ENCODE measurements at places on chromosomes 16 and 17.

DNA sequence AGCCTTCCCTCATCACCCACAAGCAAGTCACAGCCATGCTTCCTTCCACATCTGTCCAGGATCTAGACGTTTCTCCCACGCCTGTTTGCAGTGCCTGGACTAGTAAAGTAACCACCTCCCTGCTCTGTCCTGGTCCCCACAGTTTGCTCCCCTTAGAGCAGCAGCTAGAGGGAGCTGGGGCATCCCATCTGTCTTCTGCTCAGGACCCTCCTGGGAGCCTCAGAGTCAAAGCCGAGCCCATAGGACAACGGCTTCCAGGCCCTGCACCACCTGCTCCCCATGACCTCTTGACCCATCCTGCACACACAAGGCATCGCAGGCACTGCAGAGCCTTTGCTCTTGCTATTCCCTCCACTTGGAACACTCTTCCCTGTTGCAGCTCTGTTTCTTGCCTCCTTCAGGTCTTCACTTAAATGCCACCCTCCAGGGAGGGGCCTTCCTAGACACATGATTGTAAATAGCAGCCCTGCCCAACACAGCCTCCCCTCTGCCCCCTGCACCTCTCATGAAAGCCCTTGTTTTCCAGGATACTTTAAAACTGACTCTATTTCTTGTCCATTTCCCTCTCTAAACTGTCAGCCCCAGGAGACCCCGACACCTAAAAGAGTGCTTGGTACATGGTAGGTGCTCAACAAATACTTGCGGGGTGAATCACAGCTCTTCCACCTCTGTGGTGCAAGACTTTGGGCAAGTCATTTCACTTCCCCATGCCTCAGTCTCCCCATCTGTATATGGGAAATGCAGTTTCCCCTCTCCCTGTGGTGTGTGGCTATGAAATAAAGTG lies 3.1 kb downstream of the NATD1 start:
- H3K27me3 ChIP-seq: no peaks in the 10 kb centered on the region
- H3K36me3 ChIP-seq: peaks cover 8% of the 10 kb centered on the region
- DNase-seq: no peak
- no peak overlapping the region for H3K4me3 ChIP-seq

GRCh38 chr16:24943471-24943870 lies 71.7 kb downstream of the ARHGAP17 start:
- peaks cover 52% of the 10 kb centered on the region for H3K36me3 ChIP-seq
- no peak overlapping the region for H3K4me3 ChIP-seq
- no peak for DNase-seq
- no peaks in the 10 kb centered on the region for H3K27me3 ChIP-seq
- H3K4me1 ChIP-seq: no peaks in the 10 kb centered on the region

DNA sequence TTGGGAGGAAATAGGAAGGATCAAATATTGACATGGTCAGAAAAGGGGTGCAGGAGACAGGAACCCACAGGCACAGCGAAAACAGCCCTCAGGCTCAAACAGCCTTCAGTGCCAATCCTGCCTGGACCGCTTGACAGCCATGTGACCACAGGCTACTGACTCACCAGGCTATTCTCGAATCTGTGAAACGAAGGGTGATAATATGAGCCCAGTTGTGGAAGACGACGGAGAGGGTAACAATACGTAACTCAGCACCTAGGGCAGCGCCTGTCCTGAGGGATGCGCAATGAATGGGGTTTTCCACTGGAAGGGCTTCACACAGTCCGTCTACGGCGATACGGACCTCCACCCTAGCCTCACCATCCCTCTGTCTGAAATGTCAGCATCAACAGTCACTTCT lies 117.3 kb upstream of the RCVRN start:
- no peak for DNase-seq
- H3K27ac ChIP-seq: no peak overlapping the region
- H3K4me3 ChIP-seq: no peak overlapping the region
- peaks cover 7% of the 10 kb centered on the region for H3K4me1 ChIP-seq
- no peaks in the 10 kb centered on the region for H3K27me3 ChIP-seq

GRCh38 chr16:5033256-5034166 lies at the start of gene NAGPA:
Gene NAGPA (minus strand): TSS chr16:5033935. CDS start chr16:5033914, 21 bp downstream.
- peaks cover 15% of the 10 kb centered on the region for H3K4me1 ChIP-seq
- no peaks in the 10 kb centered on the region for H3K27me3 ChIP-seq
- peak within 1 kb of the TSS; percentile 93 for H3K27ac ChIP-seq
- peak within 1 kb of the TSS; percentile 82 for H3K4me3 ChIP-seq

GRCh38 chr17:50059759-50060273 lies 3.9 kb downstream of the ITGA3 start:
- H3K36me3 ChIP-seq: peaks cover 7% of the 10 kb centered on the region
- peaks cover 9% of the 10 kb centered on the region for H3K27me3 ChIP-seq
- no peak overlapping the region for H3K4me3 ChIP-seq
- no peak overlapping the region for H3K27ac ChIP-seq

DNA sequence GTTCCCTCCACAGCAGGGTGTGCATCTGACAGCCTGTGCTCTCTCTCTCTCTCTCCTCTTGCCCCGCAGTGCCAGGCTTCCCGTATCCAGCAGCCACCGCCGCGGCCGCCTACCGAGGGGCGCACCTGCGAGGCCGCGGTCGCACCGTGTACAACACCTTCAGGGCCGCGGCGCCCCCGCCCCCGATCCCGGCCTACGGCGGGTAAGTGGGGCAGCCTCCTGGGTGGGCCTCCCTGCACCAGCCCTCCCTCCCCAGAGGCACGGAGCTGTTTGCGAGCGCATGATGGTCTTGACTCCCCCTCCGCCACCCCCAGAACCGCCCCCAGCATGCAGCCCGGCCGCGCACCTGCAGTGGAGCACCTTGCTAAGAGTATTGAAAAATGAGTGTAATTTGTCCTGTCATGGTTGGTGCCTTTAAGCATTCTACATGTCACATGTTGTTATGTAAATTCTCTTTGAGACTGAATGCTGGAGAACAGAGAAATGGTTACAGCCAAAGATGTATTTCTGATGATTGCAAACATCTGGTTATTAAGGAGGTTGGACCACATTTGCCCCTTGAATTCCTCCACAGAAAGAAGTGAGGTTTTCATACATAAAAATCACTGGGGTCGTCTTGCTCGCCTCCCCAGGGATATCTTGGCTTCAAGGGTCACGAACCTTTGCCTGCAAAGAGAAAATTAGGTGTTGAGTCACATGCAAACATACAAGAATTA lies 321.3 kb downstream of the RBFOX1 start:
- no peak overlapping the region for H3K4me3 ChIP-seq
- H3K27me3 ChIP-seq: no peaks in the 10 kb centered on the region
- no peak for DNase-seq
- no peaks in the 10 kb centered on the region for H3K4me1 ChIP-seq

DNA sequence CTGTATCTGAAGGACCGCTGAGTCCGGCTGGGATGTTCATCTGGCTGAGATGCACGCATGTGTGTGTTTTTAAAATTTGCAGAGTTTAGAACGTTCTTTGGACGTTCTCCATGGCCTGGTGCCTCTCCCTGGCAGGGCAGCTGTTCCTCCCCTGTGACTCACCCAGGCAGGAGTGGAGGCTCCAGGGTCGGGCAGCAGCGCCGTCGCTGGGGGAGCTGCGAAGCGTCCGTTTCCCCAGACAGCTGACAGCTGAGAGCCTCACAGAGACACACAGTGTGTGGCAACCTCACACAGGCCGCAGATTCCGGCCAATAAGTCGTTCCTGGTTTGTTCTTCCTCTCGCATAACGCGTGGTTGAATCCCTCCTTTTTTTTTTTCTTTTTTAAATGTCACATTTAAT lies 80.6 kb downstream of the OR1D5 start:
- H3K4me3 ChIP-seq: no peak overlapping the region
- no peaks in the 10 kb centered on the region for H3K27me3 ChIP-seq
- no peak overlapping the region for H3K27ac ChIP-seq
- DNase-seq: no peak

Data from effector memory CD8-positive, alpha-beta T cell (primary cell).